ENCODE measurements at places on chromosomes 2 and 18. TPM values are rescaled to one million over a fixed set of nuclear protein-coding genes. Genes with fewer than 3 reads are reported as not detected.

- no peaks in the 10 kb centered on the region for H3K36me3 ChIP-seq
- H3K27me3 ChIP-seq, result peaks cover 22% of the 10 kb centered on the region
- DNase-seq, result peak; percentile 65
- no peaks in the 10 kb centered on the region for H3K4me1 ChIP-seq
Observed at GRCh38 chr2:131031431-131031841, 61.8 kb downstream of the FAM168B start.

Gene GBX2
- total RNA-seq, result not detected

Gene DOK6
- 5.9 TPM for total RNA-seq

DNA sequence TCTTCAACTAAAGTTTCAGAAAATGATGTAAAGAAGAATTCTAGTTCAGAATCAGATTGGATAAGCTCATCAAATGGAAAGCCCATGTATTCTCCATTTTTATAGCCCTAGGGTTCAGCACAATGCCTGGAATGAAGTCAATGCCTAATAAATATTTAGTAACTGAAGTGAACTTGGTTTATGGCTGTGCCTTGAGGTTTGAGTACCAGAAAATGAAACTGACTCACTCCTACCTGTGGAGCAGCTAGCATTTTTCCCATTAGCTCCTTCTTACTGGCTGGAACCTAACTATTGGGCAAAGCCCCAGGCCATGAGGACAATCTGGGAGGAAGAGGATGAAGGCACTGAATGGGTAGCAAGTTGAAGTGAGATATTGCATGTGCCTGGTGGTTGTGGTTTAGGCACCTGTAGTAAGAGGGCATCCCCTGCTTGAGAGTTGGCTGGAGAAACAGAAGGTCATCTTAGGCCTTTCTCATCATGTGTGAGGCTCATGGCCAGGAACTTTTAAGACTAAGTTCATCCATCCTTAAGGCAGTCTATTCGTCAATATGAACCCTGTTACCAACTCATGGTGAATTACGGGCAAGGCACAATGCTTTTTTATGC, 85.0 kb upstream of the LYPD1 start:
- DNase-seq, result no peak
- H3K36me3 ChIP-seq, result no peaks in the 10 kb centered on the region
- no peaks in the 10 kb centered on the region for H3K27me3 ChIP-seq
- no peak overlapping the region for H3K4me3 ChIP-seq
